Activated T-cell treated with anti-CD3 and anti-CD28 coated beads, Interleukin-2, amount 50 U/mL, for 4 hours (primary cell): ENCODE measurements at places on chromosomes 3 and 15. TPM values are rescaled to one million over a fixed set of nuclear protein-coding genes. Genes with fewer than 3 reads are reported as not detected.
A peak's percentile ranks its signal among the peaks of the same experiment; 100 is the strongest.

The C3orf20 gene
- not detected for total RNA-seq

The EPHA3 gene
- not detected for total RNA-seq

- DNase-seq: no peak
Measured at GRCh38 chr3:172065967-172066762, 26.8 kb downstream of the FNDC3B start.

DNA sequence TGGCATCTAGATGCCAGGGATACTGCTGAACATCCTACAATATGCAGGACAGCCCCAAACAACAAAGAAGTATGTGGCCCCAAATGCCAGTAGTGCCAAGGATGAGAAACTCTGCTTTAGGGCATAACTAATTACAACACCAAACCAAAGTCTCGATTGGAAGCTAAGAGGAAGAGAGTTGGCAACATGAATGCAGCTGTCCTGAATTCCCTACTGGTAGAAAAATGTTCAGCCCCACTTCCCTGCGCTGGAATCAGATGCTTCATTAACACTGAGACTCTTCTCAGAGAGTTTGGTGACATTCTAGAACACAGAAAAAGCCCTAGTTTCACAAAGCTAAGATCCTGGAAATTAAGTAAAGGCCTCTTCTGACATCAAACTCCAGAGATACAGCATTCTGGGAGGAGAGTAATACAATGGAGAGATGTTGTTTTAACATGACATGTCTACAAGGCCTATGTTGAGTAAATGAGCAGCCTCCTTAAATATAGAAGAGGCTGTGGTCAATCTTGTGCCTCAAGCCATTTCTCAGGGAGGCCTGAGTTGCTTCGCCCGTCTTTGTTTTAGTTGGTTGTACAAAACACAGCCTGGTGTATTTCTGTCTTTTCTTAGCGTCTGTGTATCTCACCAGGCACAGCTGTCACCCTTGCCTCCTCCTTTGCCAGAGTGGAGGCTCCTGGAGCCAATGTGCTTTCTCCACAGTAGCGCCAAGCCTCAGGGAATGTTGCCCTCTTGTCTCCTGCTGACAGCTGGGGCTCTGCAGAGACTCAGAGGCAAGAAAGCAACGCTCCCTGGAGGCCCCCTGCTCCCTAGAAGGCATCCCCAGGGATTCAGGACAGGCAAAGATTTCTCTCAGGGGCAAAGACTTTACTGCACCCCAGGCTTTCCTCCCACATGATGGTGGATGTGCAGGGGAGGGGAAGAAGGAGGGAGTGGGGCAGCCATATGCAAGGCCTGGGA is 25.1 kb upstream of the CTNNB1 start:
- DNase-seq: no peak

GRCh38 chr3:140243575-140243974 is 308.6 kb downstream of the CLSTN2 start:
- DNase-seq: no peak

DNA sequence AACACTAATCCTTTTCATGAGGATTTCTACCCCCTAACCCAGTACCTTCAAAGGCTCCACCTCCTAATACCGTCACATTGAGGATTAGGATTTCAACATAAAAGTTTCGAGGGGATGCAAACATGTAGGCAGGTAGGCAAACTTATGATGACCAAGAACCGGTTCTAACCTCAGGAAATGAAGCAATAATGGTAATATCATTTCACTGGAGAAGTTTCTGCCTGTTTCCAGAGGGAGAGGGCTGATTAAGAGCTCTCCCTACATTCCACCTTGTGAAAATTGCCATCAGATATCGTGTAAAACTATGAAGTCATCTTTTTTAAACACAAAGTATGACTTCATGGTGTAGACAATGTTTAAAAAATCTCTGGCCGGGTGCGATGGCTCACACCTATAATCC is 31.6 kb downstream of the NKIRAS1 start:
- no peak for DNase-seq

The DZIP1L gene
- total RNA-seq: not detected

- DNase-seq: no peak
Measured at GRCh38 chr15:69999392-70000085, 98.2 kb downstream of the TLE3 start.

The ANKUB1 gene
- not detected for total RNA-seq

GRCh38 chr3:37301980-37302708 is 127.8 kb upstream of the LRRFIP2 start:
- DNase-seq: no peak

DNA sequence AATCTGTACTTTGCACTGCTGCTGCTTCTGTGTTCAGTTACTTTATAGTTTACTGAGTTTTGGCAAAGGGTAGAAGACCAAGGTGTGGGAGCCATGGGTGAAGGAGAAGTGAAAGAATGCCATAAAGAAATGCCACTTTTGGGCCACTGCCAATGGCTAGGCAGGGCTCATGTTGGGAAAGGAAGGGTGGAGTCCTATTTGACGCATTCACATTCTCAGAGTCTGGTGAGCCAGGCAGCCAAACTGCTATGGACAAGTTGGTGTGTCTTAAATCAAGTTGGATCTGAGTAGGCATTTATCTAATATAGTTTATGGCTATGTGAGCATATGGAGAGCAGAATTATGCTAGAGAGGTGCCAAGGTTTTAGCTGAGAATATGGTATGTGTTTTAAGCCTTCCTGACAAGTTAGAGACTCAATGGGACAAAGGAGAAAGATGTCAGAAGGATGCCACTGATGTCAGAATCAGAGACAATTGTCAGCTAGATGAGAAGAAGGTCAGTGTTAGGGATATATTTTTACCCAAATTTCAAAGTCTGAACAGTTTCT is 296.1 kb downstream of the AGBL1 start:
- no peak for DNase-seq

DNA sequence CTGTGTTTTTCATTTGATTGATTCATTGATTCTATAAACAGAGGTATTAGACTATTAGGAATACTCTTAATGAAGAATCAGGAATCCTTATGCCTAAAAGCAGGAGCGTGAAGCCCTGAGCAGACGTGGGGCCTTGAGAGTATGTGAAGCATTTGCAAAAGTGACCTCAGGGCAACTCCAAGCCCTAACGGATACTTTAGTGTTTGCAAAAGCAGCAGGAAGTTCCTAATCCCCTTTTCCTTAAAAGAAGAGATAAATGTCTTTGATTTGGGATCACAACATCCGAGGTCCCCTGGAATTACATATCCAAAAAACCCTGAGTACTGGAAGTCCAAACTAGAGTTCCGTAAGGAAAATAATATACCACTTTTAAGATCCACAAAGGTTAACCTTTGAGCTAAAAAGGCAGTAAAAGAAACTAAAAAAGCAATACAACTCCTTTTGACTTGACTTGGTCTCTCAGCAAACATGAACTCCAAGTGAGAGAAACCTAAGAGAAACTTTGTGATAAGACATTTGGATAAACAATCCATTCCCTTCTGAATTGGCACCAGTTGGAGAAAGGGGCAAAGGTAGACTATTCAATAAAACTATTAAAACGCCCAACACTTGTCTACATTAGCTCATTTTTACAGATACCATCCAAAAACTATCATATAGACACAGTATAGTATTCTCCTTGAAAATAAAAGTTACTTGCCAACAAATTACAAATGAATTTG is 27.4 kb downstream of the PRTG start:
- DNase-seq: no peak

DNA sequence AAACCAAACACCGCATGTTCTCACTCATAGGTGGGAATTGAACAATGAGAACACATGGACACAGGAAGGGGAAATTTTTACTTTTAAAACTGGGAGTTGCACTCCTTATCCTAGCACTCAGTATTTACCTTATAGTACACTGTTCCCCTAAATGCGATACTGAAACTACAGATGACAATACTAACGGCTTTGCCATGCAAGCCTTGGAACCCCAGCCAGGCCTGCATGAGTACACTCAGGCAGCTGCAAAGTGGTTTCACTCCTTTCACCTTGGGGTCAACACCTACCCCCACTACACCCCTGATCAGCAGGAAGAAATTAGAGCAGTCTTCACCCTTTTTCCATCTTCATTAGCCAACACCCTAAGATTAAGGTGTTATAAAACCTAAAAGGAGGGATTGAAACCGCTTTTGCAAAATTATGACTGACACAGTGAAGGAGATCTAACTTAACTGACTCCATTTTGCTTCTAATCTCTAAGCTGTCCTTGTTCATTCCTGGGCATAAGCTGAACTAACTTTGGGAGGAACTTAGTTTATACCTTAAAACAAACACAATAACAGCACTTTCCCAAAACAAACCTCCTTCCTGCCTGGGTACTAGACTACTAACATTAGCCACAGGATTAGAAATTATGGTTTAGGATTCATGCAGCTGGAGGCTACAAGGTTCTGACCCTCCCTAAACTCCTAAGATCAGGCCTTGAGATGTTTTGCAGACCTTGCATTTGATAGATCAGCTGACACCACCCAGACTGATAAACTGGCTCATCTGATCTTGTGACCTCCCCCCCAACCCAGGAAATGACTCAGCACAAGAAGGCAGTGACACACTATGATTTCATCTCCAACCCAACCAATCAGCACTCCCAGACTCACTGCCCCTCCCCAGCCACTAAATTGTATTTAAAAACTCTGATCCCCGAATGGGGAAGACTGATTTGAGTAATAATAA is 452.1 kb upstream of the PPP2R3A start:
- DNase-seq: no peak

DNA sequence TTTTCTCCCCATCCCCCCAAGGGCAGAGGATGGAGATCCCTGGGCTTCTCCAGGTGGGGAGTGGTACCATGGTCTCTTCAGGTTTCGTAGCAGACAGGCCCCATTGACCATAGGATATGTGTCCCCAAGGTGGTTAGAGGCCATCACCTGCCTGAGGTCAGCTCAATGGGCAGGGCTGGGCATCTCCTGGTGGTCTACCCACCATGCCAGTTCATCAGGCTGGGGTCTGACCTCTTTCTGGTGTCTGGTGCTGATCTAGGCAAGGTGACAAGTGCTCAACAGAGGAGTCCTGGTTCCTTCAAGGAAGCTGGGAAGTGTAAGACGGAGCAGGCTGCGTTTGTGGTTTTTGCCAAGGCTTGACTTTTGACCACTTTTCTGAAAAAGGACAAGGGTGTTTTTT is 71.4 kb downstream of the SMAD3 start:
- DNase-seq: no peak

- no peak for DNase-seq
Measured at GRCh38 chr15:73683777-73684580, at the start of gene CD276. Gene CD276 (plus strand): TSS chr15:73684383. CDS start chr15:73699640, 15,257 bp downstream.

The EPB42 gene
- not detected for total RNA-seq

The AMOTL2 gene
- total RNA-seq: 0.87 TPM

GRCh38 chr3:16140116-16140893 is 34.2 kb upstream of the GALNT15 start:
- no peak for DNase-seq

The FBN1 gene
- total RNA-seq: 0.24 TPM

- DNase-seq: peak; percentile 77
Measured at GRCh38 chr3:14261229-14261628, 82.6 kb downstream of the LSM3 start.

The LRRC34 gene
- total RNA-seq: 1.0 TPM

The CSPG5 gene
- total RNA-seq: 0.54 TPM

DNA sequence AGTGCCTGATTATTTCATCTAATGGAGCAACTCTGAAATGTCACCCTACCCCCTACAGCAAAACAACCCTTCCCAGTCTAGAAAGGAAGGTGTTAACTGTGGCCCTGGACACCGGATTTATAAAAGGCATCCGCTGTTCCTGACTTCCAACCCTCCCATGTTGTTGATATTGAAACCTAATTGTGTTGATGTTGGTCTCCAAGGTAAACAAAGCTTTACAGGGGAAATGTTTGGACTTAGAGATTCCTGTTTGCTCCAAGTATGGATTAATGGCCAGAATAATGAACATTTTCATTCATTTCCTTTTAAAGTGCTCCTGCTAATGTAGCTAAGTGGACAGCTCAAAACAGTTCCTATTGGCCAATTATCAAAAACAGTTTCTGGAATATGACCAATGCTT is 19.4 kb upstream of the LMCD1 start:
- no peak for DNase-seq

The TSC22D2 gene
- 20.6 TPM for total RNA-seq

DNA sequence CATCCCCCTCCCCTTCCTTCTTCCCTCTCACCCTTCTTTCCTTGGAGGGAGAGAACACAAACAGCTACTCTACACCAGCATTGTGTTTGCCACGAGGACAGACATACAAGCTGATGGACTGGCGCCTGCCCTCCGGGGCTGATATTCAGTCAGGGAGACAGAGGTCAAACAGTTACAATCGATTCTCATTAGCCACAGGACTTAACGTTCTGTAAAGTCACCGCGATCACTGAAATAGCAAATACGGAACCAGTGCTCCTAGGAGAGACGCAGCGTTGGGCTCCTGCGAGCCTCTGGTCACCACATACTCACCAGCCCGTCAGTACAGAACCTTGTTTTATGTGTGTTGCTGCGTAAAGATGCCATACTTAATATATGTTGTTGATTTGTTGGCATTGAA is 108.8 kb downstream of the LRRK1 start:
- no peak for DNase-seq

DNA sequence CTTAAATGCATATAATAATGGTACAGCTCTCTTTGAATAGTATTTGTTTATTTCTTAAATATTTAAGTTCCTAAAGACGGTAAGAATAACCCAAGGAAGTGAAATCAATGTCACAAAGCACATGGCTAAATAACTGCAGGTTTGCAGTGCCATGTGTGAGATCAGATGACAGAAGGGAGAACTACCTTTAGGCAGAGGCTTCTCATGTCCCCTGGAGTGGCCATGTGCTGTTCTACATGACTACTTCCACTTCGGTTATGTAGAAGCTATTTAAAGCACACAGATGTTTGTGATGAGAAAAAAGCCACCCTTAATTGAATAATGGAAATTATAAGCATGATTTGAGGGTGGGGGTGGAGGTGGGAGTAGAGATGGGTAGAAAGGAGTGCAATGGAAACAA is 109.1 kb downstream of the UBE3A start:
- no peak for DNase-seq

GRCh38 chr3:77186728-77187127 is 146.8 kb downstream of the ROBO2 start:
- no peak for DNase-seq

GRCh38 chr3:151614-152189 is 44.9 kb upstream of the CHL1 start:
- DNase-seq: no peak

The SSUH2 gene
- total RNA-seq: not detected

The ZNF660 gene
- total RNA-seq: 0.66 TPM

DNA sequence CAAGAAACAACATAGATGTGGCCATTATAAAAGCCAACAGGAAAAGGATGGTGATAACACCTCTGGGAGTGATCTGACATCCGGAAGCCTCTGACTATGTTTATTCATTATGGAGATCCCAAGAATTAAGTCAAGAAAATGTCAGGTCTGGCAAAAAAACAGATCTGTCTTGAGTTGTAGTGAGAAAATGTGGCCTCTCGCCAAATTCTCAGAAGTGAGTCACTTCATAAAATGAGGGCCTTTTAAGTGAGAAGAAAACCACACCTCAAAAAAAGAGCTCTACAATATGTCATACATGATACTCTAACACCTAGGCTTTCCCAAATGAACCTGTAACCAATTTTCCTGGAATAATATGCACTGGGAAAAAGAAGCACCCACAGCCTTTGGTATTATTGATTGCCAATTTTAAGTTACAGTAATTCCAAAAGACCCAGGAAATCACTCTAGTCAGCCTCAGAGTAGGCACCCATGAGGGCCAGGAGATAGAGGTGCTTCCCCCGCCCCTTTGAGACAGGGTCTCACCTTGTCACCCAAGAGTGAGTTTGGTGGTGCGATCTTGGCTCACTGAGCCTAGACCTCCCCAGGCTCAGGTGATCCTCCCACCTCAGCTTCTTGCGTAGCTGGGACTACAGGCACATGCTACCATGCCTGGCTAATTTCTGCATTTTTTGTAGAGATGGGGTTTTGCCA is 38.0 kb downstream of the CCR3 start:
- DNase-seq: peak; percentile 40

- no peak for DNase-seq
Measured at GRCh38 chr3:66099541-66100065, 60.9 kb upstream of the MAGI1 start.
